ENCODE measurements at places on chromosomes 2 and 18.

DNA sequence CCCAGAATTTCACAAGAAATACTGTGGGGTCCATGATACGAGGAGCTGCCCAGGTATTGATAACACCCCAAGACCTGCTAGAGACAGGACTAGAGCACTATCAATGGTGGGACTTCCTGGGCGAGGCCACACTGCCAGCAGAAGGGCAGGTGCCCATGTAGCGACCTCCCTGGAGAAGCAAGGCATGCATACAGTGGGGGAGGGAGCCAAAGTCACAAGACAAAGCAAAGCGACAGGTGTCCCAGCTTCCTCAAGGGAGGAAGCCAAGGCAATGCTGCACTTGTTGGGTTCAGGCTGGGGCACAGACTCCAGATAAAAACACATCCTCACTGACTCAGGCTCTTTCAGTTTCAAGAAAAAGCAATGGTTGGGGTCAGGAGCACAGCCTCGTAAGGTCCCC is 7.5 kb downstream of the CD207 start:
- no peak for DNase-seq

- no peak for DNase-seq
Measured at GRCh38 chr2:236117861-236118269, 50.3 kb downstream of the GBX2 start.

GRCh38 chr2:231672617-231673347 is 35.5 kb upstream of the PTMA start:
- DNase-seq = peak; percentile 44

GRCh38 chr2:222424276-222424728 is at the start of gene SGPP2:
Gene SGPP2, plus strand, starts transcription at chr2:222424543. Its CDS starts 60 bp downstream, at chr2:222424603.
- no peak for DNase-seq

DNA sequence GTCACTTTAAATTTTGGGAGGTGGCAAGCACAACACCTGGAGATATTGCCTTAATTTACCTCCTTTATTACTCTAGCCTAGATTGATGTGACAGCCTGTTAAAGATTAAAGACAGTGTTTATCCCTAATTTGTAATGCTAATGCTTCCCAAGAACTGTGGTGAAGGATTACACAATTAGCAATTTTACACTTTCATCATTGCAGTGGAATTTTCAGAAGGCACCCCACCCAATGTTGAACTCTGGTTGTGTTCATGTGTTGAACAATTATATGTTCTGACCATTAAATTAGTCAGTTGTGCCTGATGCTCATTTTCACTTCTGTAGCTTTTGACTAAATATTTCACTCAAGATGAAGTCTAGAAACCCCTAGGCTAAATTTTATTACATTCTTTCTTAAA is 317.1 kb upstream of the CWC22 start:
- no peak for DNase-seq

DNA sequence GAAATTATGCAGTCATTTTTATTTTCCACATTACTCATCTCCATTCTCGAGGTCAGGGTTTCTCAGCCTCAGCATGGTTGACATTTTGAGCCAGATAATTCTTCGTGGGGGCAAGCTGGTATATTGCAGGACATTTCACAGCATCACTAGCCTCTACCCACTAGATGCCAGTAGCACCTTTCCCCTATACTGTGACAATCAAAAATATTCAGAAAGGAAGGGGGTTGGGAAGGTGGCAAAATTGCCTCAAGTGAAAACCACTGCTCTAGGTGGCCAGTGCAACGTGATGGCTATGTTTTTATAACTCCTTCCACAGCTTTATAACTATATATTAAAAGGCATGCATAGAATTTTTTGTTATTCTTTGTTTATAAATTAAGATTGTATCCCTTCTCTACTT is 294.5 kb downstream of the CNTNAP5 start:
- DNase-seq = no peak

DNA sequence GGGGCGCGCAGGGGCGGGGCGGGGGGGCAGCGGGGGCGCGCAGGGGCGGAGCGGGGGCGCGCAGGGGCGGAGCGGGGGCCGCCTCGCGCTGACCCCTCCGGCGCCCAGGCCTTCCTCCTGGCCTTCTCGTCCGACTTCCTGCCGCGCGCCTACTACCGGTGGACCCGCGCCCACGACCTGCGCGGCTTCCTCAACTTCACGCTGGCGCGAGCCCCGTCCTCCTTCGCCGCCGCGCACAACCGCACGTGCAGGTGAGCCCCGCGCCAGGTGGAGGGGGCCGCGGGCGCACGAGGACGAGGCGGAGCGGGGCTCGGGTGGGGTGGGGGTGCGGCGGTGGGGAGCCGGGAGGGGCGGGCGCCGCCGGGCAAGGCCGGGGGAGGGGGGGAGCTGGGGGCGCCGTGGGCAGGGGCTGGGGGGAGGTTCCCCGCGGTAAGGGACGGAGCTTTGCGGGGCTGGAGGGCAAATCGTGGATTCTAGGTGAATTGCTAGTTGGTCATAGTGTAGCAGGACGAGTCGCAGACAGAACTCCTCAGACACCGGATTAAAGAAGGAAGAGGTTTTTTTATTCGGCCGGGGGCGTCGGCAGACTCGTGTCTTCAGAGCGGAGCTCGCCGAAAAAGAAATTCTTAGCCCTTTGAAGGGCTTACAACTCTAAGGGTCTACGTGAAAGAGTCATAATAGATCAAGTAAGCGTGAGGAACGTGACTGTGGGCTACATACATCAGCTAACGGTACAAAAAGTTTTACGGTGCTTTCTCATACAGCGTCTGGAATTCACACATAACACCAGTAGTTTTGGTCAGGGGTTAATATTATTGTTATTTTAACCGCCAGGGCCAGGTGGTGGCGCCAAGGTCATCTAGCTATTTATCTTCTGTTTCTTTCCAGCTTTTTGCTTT is 29.9 kb downstream of the ANO7 start:
- DNase-seq = peak; percentile 71

GRCh38 chr2:1671916-1672315 is 72.4 kb downstream of the PXDN start:
- DNase-seq = no peak

- DNase-seq = no peak
Measured at GRCh38 chr2:72998234-72998651, 73.3 kb downstream of the SFXN5 start.

GRCh38 chr18:61541673-61542072 is 208.4 kb downstream of the CDH20 start:
- no peak for DNase-seq

DNA sequence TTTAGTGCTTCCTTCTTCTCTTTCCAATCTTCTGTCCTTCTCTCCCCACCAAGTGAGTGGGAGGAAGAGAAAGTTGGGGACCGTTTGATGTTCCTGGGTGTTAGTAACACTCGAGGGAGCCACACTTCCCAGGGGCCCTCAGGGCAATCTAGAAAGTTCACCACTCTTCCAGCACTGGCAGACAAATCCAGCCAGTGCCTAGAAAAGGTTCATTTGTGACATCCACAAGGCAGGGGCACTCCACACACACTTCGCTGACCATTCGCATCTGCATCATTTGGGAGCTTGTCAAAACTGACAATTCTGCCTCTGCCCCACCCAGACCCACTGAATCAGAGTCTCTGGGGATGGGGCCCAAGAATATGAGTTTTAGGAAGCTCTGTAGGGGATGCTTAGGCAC is 86.8 kb upstream of the ST3GAL5 start:
- no peak for DNase-seq

DNA sequence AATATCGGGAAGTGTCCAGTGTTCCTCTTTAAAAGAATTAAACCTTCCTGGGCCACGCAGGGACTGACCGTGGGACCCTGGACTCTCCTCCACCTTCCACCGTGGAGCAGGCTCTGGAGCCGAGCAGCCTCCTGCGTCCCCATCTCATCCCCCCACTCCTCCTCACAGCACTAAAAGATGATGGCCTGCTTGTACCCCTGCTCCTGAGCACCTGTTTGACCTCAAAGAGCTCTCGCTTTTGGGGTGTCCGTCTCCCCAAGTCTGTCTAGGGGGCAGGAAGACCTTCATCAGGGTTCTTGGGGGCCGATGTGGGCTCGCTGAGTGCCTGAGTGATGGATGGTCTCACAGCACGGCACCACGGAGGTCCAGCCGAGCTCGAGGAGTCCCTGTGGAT is 1.2 kb upstream of the SDC1 start:
- no peak for DNase-seq

DNA sequence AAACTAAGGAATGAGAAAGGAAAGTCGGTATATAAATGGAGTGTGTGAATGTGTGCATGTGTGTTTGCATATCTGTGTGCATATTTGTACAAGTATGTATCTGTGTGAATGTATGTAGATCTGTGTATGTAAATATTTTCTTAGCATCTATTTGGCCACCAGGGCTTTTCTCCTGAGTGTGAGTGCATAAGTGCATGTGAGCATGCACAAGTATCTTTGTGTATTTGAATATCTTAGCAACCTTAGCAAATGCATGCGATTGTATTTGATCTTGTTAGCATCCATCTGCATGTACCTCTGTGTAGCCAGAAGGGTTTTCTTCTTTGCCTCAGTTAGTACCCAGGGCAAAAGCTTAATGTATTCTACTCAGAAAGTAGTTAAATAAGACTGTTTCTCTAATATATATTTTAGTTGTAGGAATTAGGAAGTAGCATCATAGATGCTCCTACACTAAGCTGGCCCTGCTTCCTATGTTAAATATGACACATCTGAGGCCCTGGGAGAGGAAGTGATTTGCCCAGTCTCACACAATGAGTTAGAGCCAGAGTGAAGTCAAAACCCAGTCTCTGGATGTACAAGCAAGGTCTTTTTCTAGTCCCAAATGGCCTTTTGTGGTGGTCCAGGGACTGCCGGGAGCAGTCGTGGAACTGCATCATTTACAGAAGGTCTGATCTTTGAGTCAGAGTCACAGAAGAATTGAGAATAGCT is 9.2 kb downstream of the FKBP1B start:
- no peak for DNase-seq

- DNase-seq = no peak
Measured at GRCh38 chr18:56516789-56517188, 121.6 kb downstream of the TXNL1 start.

DNA sequence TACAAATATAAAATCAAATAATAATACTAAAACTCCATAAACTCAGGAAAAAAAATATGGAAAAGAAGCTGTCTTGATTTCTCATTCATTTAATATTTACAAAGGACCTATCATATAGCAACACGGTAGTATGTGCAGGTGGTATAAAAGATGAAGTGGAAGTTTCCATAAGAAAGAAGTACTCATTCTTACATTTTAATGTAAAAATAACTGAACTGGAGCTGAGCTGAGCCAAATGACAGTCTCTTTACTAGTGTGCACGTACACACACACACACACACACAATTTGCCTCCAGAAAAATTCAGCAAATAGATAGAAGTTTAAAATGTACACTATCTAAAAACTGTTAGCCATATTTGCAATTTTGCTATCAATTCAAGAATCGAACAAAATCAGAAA is 54.1 kb downstream of the ASXL2 start:
- DNase-seq = no peak

- no peak for DNase-seq
Measured at GRCh38 chr18:77529492-77530176, 280.0 kb downstream of the GALR1 start.

DNA sequence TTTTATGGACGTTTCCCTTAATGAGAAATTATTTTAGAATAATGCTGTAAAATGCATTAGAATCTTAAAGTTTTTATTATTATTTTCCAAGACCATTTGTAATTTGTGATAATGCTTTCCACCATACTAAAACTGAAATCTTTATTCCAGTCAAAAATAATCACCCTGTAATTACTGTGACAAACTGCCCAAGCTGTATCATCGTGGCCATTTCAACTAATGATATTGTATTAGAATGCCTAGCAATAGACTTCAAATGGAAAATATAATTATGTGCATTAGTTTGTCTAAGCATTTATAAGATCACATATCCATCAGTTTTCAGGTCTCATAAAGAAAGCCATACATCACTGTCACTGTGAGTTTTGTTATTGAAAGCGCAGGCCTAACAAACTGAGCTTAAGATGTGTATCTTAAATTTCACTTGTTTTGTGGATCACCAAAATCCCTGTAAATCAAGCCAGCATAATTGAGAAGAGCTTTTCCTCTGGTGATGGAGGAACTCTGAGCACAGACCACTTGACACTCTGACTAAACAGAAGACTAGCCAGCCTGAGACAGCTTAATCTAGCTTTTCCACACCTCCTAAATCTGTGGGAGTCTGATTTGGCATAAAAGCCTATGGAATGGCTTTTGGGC is 1312.2 kb upstream of the ACVR2A start:
- no peak for DNase-seq

DNA sequence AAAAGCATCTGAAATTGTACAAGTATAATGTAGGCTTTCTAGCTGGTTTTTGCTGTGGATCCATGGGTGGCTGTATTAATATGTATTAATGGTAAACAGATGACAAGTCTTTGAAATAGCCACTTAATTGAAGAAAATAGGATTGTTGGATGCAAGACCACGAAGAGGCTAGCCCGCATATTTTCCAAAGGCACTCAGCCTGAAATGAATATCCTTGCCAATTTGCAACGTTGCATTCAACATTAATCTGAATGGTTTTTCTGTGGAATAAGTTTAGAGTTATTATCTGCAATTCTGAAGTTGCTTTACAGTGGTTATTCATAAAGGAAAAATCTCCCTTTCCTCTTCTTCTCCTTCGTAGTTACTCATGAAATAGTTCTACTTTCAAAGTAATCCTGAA is 86.2 kb upstream of the SPATS2L start:
- no peak for DNase-seq

- no peak for DNase-seq
Measured at GRCh38 chr2:204974487-204974886, 429.2 kb downstream of the PARD3B start.

- DNase-seq = no peak
Measured at GRCh38 chr18:29644276-29644675, 1398.3 kb downstream of the DSC3 start.

DNA sequence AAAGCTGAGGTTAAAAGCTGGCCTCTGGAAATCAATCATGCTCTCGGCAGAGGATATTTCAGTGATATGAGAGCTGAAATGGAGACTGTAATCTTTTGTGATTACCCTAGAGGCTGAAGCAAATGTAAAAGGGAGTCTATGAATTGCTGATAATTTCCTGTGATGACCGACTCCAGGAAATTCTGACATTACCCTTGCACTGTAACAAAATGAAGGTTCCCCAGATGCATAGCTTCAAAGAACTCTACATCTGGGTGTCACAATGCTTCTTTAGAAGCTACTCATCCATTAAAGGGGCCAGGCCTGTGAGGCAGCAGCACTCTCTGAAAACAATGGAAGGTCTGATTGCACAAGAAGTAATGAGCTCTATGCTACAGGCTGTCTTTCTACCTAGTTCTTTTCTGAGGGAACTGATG is 268.2 kb upstream of the SESTD1 start:
- DNase-seq = peak; percentile 13

- DNase-seq = no peak
Measured at GRCh38 chr2:84800194-84800805, 80.6 kb downstream of the TRABD2A start.

GRCh38 chr2:160294889-160295288 is 94.8 kb upstream of the ITGB6 start:
- no peak for DNase-seq

GRCh38 chr2:66794551-66794950 is 359.6 kb downstream of the MEIS1 start:
- no peak for DNase-seq
